ENCODE measurements at places on chromosomes 1 and 21. TPM values are rescaled to one million over a fixed set of nuclear protein-coding genes. Genes with fewer than 3 reads are reported as not detected.

Gene SLAMF9
- not detected for total RNA-seq

Gene FAM72D
- total RNA-seq, result not detected

DNA sequence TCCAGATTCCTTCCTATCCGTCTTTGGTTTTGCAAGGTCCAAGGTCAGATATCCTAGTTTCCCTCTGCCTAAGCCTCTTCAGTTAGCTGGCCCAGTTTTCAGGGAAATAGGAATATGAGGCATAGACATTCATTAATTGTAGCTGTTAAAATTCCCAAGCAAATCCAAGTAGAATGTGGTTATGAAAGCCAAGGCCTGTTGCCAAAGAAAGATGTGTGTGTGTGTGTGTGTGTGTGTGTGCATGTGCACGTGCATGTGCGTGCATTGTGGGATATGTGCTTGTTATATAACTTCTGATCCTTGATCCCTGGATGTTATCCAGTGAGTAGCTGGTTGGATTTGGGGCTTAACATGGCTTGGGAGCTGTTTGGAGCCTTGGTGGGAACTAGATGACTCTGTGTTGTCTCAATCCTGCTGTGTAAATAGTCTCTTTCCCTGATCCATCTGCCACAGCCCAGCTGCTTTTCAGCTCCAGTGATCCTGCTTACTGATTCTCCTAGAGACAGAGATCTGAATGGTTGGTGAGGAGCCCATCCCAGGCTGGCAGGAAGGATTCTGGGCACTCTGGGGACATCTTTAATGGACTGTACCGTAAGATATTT is 70.6 kb upstream of the GCLM start:
- no peak for DNase-seq

DNA sequence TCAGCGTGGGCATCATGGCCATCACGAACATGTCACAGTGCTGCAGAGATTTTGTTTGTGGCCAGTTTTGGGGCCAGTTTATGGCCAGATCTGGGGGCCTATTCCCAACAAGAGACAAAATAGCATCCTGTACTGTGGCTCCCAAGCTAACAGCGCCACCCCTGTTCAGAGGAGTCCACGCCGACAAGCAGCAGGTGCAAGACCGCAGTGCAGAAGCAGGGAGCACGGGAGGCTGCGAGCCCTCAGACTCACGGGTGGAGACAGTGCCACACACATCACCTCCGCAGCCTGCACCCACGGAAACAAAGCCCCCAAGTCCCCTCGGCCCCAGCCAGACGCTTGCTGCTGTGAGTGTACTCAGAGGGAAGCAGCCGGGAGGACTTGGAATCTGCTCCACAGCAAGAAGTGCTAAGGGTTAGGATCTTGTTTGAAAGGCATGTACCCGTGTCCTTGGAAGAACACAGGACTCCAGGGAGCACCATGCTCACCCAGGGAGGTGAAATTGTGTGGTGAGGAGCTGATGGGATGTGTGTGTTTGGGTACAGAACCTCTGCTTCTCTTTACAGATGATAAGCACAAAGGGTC is 7.1 kb downstream of the TCP10L start:
- no peak for DNase-seq

DNA sequence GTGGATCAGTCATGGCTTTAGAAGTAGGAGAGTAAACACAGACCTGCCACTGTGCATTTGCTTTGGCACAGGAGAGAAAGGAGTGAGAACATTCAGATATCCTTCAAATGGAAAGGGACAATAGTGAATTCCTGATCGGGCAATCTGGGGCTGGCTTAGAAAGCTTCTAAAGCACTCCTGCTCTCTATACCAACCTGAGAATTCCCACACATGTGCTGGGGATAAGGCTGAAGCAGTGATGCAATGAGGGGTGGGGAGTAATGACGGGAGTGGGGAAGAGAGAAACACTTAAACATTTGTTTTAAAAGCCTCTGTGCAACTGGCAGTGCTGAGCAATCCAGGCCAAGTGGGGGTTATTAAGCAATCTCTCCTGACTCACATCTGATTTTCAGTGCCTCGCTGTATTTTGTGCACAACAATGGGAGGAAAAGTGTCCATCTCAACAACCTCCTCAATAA is 108.8 kb downstream of the KIAA0319L start:
- DNase-seq, result no peak
